ENCODE measurements at places on chromosomes 7 and 10.

DNA sequence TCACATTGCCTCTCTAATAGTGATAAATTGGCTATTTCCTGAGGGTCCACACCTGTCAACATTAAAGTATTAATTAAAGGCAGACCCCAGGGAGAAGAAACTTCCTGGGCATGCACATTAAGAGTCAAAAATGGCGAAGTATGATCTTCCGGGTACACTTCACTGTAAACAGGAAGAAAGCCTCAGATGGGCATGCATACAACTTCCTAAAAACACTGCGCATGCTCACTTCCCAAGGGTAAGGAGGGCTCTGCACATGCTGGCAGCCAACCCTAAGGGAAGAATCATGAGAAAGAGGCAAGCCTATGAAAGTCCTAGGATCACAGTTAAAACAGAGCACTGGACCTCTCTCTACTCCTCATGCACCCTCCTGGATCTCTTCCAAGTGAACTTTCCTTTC lies 80.1 kb upstream of the IMMP2L start:
- DNase-seq = no peak

GRCh38 chr10:58807629-58808022 lies 295.0 kb downstream of the BICC1 start:
- DNase-seq = peak; percentile 38

- no peak for DNase-seq
These were observed 370.3 kb downstream of the BMPER start for GRCh38 chr7:34275624-34276023.

DNA sequence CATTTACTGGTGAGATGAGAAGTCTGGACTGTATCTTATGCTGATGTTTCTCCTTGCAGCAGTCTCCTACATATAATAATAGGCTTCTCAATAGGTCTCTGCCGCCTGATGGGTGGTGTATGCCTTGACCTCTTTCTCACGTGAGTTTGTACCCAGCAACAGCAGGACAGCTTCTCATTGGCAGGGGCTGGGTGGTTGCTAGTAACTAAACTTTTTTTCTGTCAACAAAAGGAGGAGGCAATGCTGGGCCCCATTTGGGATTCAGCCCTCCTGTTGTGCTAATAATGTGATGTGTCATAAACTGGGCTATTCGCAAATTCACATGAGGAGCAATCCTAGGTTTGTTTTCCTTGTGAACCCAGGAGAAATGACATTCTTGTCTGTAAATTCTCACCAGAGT lies 533.6 kb downstream of the GATA3 start:
- DNase-seq = no peak

GRCh38 chr10:44386546-44387052 lies 1.7 kb upstream of the CXCL12 start:
- DNase-seq = peak; percentile 5

DNA sequence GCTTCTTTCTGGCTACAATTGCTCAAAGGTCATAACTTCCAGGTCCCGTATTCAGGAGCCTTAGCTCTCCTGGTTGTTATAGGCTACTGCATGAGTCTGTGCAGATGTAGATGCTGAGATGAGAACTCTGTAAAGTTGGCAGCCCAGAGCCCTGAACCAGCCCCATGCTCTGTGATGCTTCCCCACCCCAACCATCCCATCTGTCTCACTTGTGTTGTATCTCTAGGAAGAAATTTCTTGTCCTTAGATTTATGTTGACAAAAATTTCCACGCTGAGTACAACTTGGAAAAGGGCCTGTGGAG lies 61.2 kb upstream of the EEPD1 start:
- no peak for DNase-seq

GRCh38 chr10:75950997-75951589 lies 519.7 kb downstream of the LRMDA start:
- no peak for DNase-seq

DNA sequence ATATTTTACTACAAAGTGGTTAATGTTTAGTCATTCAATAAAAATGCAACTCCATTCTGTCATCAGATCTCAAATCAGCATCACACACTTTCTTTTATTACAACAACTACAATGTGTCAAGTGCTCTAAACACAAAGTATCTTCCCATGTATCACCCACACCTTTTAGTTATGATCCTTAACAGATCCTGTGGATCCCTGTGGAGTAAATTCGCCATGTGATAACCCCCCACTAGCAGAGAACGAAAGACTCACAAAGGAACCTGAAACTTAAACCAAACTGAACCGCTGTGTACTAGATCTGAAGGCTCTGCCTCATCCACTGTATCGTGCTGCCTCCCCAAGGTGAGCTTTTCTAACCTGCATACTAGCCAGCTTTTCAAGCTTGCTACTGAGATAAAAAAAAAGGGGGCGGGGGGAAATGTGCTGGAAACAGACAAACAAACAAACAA lies 1.7 kb downstream of the DPY19L1 start:
- DNase-seq = peak; percentile 38

DNA sequence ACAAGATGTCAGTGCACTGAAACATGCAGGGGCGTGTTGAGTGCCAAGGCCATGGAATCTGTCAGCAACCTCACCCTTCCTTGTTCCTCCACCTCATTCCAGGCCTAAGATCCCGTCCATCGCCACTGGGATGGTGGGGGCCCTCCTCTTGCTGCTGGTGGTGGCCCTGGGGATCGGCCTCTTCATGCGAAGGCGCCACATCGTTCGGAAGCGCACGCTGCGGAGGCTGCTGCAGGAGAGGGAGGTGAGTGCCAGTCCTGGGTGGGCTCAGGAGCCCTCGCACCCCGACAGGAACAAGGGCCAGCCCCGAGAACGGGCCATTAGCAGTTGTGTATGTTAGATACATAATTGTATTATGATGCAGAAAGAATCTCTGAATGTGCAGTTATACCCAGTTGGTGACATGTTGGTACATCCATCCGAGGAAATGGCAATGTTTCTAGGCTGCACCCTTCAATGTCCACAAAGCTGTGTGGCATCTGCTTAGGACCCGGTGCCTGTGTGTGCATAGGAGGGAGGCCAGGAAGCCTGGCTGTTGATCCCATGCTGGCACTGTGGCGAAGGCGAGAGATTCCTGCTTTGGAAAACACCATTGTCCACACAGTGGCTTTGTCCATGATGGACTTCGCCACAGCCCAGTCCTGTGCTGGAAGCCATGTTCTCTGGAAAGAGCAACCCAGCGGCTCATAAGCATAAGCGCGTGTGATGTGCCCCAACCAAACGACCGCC lies 154.2 kb downstream of the EGFR start:
- DNase-seq = no peak

GRCh38 chr7:96189129-96189820 lies 132.6 kb downstream of the SLC25A13 start:
- no peak for DNase-seq

- peak; percentile 72 for DNase-seq
These were observed 3.6 kb downstream of the ZSCAN21 start for GRCh38 chr7:100053215-100053614.

DNA sequence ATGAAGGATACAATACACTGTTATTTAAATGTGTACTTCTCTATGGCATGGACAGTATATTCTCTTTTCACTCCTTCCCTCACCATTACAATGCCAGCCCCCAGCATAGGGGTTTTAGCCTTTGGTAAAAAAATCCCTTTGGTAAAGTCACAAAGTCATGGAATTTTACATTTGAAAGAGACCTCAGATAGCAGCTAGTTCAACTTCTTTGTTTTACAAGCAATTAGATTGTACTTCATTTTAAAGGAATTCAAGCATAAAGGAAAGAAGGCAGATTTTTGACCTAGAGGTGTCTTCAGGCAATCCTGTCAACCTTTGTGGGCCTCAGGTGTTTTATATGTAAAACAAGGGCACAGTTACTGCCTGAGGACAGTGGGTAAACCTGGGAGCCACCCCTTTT lies 1188.4 kb upstream of the AUTS2 start:
- no peak for DNase-seq

GRCh38 chr7:156220078-156220605 lies 407.9 kb upstream of the SHH start:
- no peak for DNase-seq

DNA sequence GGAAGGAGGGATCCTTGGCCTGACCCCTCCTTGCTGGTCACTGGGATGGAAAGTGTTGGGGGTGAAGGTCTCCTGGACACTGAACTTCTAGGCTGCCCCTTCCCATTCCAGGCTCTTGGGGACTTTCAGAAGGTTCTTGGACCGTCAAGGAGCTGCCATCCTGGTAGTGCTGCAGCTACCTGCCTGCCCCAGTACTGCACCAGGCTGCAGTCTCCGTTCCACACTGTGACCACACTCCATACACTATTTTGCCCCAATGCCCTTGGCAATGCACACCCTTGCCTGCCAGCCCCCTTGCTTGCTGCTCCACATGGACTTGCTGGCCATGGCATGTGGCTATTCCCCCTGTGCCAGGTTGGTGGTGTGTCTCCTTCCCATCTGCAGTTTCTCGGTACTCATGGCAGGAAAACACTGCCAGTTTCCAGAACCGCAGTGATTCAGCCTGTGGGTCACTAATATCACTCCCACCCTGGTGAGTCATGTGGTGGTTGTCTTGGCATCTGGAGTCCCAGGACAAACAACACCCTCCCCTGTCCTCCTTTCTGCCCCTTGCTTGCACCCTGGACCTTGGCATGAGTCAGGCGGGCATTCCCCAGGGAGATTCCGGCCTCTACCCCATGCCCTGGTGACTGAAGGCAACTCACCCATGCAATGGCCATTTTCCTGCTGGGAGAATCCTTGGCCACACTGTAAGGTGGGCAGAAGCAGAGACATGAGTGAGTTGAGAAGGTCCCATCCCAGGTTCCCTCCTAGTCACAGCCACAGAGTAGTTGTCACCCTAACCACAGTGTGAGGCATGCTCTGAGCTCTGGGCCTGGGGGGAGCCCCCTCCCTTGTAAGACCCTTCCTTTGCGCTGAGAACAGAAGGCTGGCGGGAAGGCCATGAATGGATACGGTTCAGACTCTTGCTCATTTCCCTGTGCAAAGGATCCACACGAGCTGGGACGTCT lies 32.8 kb downstream of the GOLGA7B start:
- no peak for DNase-seq

- DNase-seq = no peak
These were observed 352.6 kb downstream of the GPR37 start for GRCh38 chr7:124413029-124413428.

- DNase-seq = no peak
These were observed 107.1 kb downstream of the RNF32 start for GRCh38 chr7:156747718-156748117.

DNA sequence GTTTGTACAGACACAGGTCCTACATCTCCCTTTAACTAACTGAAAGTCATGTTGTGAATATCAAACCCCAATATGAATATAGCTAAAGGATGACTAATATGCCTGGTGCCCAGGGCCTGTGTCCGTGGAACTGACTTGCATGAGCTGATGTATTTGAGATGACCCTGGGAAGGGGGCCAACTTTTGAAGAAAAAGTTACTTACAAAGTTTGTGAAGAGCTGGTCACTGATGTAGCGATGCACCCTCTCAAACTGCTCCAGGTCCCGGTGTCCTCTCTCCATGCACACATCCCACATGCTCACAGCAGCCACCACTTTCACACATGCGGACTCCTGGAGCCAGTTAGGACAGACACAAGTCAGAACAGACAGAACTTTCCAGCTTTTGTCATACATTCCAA lies 106.2 kb downstream of the ABCC2 start:
- DNase-seq = no peak

GRCh38 chr10:117373823-117374505 lies 1.3 kb downstream of the PDZD8 start:
- no peak for DNase-seq

GRCh38 chr7:124412531-124412930 lies 353.1 kb downstream of the GPR37 start:
- DNase-seq = no peak

DNA sequence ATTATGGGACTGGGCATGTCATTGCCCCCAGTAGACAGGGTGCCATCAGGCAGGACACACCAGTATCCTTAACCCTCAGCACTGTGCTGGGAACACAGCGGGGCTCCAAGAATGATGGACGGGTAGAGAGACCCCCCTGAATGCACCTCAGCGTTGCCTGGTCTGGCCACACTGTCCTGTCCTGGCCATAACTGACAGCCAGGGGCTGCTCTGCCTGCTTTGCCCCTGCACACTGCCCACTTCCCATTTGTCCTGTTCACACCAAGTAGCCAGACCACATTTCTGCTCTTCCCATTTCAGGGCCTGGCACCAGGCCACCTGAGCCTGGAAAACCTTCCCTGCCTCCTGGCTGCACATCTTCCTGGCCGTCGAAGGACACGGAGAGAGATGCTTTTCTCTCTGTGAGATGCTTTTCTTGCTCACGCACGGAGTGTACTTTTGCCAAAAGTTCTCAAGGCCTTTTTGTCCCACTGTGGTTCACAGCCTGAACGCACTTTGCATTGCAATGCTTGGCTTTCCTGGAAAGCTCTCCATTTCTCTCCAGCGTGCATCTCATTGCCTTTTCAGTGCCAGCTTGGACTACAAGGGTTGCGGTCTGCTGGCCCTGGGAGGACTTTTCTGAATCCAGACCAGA lies 131.0 kb upstream of the EEPD1 start:
- no peak for DNase-seq

DNA sequence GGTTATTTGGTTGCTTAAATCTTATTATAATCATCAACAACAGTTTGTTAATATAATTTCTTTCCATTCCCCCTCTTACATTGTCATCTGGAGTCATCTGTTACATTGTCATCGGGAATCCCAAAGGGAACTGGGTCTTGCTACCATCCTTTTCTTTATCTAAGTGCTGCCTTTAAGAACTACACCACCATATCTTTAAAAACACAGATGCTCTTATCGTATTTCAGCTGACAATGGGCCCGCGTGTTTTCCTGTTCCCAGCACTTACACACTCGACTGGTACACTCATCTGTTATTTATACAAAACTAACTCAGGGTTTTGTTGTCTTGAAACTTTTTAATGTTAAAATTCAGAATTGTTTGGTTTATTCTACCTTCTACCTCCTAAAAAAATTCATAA lies 256.2 kb upstream of the MGMT start:
- no peak for DNase-seq

DNA sequence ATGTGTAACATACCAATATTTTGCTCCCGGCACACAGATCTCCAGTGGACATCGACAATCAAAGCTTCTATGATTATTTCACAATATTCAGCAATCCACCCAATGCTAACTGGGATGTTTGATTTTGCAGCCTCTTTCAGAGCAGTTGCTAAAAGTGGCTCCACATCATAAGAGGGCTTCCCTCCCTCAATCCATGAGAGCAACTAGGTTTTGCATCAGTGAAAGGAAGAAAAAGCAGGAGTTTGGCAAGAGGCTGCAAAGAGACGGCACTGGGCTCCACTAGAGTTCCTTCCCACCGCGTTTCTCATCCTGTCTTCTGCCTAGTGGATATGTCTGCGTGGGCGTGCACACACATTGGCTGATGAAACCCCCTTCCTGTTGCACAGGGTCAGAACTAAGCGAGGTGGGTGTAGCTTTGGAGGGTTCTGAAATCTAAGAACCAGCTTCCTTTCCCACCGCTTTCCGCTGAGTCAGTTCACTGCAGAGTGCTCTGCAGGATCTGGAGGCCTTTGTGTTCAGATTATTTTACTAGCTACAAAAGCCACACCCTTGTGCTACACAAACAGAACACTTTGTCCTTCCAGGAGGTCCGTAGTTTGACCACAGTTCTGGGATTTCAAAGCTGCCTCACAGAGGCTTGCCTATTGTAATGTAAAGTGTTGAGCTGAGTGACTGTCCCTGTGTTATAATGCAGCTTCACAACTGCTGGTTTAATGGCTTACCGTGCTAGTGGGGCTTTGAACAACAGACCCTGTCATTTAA lies 28.1 kb downstream of the ARL4A start:
- peak; percentile 93 for DNase-seq

GRCh38 chr7:108002726-108003598 lies at the start of gene LAMB1:
Gene LAMB1 (minus strand): TSS chr7:108003161. CDS start chr7:108002885, 276 bp downstream.
- DNase-seq = no peak

GRCh38 chr10:28533186-28533564 lies 257 bp downstream of the WAC start:
- DNase-seq = no peak

GRCh38 chr10:1417574-1417973 lies 319.8 kb downstream of the ADARB2 start:
- no peak for DNase-seq

- no peak for DNase-seq
These were observed 28.1 kb downstream of the WDR37 start for GRCh38 chr10:1084011-1084950.
